Stimulated activated CD4-positive, alpha-beta T cell treated with anti-CD3 and anti-CD28 coated beads, TNF-alpha, amount 100 ng/mL, for 48 hours (primary cell): ENCODE measurements at places on chromosomes 1 and 21.

DNA sequence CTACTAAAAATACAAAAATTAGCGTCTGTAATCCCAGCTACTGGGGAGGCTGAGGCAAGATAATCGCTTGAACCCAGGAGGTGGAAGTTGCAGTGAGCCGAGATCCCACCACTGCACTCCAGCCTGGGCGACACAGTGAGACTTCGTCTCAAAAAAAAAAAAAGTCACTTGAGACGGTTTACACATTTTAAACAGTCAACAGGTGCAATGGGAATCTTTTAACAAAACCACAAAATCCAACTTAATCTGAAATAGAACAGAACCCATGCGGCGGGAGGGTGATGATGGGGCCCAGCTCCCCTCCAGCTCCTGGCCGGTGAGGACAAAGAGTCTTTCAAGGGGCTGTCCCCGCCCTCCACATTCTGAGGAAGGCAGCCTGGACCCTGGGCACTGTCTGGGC, 48.3 kb downstream of the TP73 start:
- DNase-seq, result no peak

- no peak for DNase-seq
These were observed 7.4 kb downstream of the NR5A2 start for GRCh38 chr1:200034761-200035396.

- DNase-seq, result peak; percentile 52
These were observed 3.0 kb downstream of the ATP2B4 start for GRCh38 chr1:203629507-203630082.

DNA sequence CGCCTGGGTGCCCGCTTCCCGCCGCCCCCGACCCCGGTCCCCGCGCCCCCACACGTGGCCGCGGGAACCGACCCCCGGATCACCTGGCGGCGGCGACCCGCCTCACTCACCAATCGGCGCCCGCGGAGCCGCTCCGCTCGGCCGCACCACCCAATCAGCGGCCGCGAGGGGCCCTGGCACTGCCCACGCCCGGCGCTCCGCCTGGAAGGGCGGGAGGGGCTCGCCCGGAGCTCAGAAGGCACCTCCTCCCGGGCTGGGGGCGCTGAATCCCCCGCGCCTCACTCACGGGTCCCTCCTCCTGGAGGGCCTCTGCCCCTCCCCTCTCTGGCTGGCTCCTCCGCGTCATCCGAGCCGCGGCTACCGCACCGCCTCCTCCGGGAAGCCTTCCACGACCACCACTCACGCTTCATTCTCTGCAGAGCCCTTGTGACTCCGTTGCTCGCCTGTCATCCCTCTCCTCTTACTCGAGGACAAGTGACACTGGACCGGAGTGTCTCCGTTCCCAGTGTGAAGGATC, 374 bp downstream of the SH2D5 start:
- DNase-seq, result no peak

GRCh38 chr21:42841156-42841915, 38.0 kb downstream of the WDR4 start:
- DNase-seq, result no peak

- DNase-seq, result no peak
These were observed 2.5 kb upstream of the ATF6 start for GRCh38 chr1:161763522-161764098.

DNA sequence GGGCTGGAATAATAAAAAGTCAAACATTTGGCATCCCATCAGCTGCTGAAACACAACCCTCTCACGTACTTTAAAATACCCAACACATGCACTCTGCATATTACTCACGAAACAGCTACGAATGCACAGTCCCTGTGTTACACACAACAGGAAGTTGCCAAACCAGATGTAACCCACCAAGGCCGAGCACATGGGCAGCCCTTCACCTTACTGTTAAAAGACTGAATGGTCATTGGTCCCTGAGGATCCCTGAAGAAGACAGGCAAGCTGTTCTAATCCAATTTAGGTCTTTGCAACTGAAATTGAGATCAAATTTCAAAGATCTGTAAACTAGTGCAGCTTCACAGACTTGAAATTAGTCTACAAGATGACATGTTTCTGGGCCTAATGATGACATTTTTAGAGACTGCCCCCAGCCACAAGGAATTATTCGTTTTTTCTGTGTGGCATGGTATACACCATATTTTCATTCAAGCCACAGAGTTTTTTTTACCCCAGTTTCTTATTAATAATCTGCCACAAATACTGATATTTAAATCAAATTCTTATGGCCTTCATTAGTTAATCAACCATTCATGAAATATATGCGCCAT, 25.6 kb upstream of the IER5 start:
- peak; percentile 26 for DNase-seq

DNA sequence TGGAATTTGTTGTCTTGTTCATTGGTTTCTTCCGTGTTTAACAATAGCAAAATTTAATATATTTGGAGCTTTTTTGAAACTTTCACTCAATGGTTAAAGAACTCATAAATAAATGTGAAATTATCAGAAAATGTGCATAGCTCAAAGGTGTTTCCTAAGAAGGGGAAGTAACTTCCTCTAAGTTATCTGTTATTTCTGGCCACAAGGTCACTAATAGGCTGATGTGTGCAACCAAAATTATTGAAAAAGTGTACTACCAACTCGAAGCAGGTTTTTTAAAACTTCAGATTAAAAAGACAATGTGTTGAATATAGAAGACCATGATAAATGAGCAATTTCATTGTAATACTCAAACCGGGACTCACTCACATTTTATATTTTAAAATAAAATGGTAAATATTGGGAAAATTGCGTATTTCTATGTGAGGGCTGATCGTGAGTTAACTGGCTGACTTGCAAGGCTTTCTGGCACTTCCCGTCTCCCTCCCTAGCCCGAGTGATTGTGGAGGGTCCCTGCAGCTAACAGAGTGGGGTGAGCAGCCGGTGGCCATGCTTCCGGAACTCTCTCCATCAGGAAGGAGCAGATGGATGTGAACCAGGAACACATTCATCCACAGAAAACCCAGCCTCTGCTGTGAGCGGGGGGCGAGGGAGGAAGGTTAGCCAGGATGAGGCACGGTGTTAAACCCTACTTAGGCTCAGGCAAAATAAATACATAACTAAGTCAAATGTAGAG, 96.9 kb downstream of the ERG start:
- no peak for DNase-seq

- DNase-seq, result no peak
These were observed 1795.5 kb downstream of the MRPL39 start for GRCh38 chr21:23811805-23812204.

GRCh38 chr1:200619894-200620272, 668 bp downstream of the KIF14 start:
- no peak for DNase-seq

- no peak for DNase-seq
These were observed 33.5 kb downstream of the ACOT7 start for GRCh38 chr1:6360117-6360496.
